ENCODE measurements at places on chromosomes 5 and 9. TPM values are rescaled to one million over a fixed set of nuclear protein-coding genes. Genes with fewer than 3 reads are reported as not detected.

Gene GNA14
- not detected for total RNA-seq

Gene TMEM171
- total RNA-seq: 7.2 TPM

Gene FSD1L
- total RNA-seq: 4.4 TPM

Gene TMC1
- 0.20 TPM for total RNA-seq

Gene GDNF
- total RNA-seq: 0.11 TPM

Gene ACOT12
- not detected for total RNA-seq

Gene MIER3
- 10.0 TPM for total RNA-seq

Gene TEX48
- total RNA-seq: not detected

Gene CER1
- not detected for total RNA-seq

Gene DRD1
- 0.51 TPM for total RNA-seq

Gene DBH
- total RNA-seq: not detected

Gene GFPT2
- 50.9 TPM for total RNA-seq

Gene UGT3A2
- total RNA-seq: not detected

Gene TUSC1
- total RNA-seq: 8.7 TPM

Gene GRIN1
- 0.52 TPM for total RNA-seq

Gene PCDHA1
- total RNA-seq: 0.20 TPM

Gene TUT7
- total RNA-seq: 11.0 TPM

Gene FOXD4L3
- 0.08 TPM for total RNA-seq

Gene CSF1R
- 0.33 TPM for total RNA-seq

Gene RIGI
- 2.9 TPM for total RNA-seq

Gene NXNL2
- 0.78 TPM for total RNA-seq

Gene SLC24A2
- total RNA-seq: not detected

Gene PCDHGB2
- not detected for total RNA-seq

Gene ARHGEF28
- total RNA-seq: 15.0 TPM

Gene ANKRD18B
- 3.2 TPM for total RNA-seq

Gene CD74
- not detected for total RNA-seq

Gene BTNL8
- not detected for total RNA-seq

Gene CORO2A
- 0.52 TPM for total RNA-seq

Gene TERT
- 3.2 TPM for total RNA-seq

Gene PCDHGC3
- total RNA-seq: 7.0 TPM

Gene ECM2
- total RNA-seq: 0.21 TPM

Gene WNT8A
- not detected for total RNA-seq

Gene PRSS3
- total RNA-seq: 15.2 TPM

Gene GDA
- 0.97 TPM for total RNA-seq

Gene RABEPK
- total RNA-seq: 44.1 TPM

Gene PCDHB16
- total RNA-seq: 0.30 TPM

Gene SLC22A5
- 21.1 TPM for total RNA-seq

Gene CANX
- total RNA-seq: 355 TPM

Gene COL15A1
- 0.39 TPM for total RNA-seq

Gene PCDHA11
- 0.08 TPM for total RNA-seq

Gene STXBP1
- total RNA-seq: 16.5 TPM

Gene ALDH1A1
- 5,360 TPM for total RNA-seq
